ENCODE measurements at places on chromosomes 1 and 21. TPM values are rescaled to one million over a fixed set of nuclear protein-coding genes. Genes with fewer than 3 reads are reported as not detected.
A peak's percentile ranks its signal among the peaks of the same experiment; 100 is the strongest.

Gene CD53
- total RNA-seq = 8.4 TPM

DNA sequence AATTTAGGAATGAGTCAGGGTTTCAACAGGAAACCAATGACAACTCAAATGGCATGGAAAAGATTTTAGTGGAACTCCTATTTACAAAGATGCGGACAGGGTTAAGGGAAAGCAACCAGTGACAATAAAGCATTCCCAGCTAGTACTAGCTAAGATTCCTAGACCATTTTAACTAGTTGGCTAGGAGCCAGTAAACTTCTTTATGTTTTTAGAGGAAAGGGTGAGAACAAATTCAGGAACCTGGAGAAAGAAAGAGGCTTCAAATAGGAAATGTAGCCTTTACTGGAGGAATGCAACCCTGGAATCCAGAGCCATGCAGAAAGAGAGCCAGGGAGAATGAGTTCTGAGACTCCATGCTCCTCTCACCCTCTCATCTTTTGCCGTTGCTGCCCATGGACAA, 416.6 kb downstream of the KCTD3 start:
- DNase-seq = no peak

Gene FBXO2
- total RNA-seq = 3.7 TPM

DNA sequence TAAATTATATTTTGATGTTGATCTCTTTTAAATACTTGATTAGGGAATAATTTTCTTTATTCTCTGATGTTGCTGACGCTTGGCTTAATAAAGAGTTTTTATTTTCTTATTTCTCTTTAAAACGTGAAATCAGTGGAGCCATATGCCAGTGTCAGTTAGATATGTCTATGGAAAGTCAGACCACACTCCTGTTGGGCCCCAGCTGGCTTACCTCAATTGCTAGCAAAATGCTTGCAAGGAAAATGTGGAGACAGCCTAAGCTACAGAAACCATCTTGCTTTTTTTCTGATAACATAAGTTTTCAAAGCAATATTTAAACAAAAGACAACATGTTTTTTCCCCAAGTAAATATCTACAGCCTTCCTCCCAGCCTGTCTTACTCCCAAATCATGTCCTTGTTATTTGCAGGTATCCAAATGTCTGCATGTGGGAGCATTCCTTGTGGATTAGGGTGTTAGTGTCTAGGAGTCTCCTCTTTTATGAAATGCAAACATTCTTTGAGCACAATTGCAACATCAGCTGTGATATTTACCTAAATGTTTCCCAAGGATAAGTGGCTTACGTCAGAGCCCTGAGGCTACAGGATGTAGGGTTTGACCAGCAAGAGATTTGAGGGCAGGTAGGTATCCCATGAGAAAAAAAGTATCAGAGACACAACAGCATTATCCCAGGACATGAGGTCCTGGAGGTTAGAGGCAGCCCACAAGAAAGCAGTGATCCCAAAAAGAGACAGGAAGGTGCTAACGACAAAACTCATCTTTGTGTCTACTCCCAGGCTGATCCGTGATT, 117.2 kb upstream of the KCNJ15 start:
- DNase-seq = no peak

DNA sequence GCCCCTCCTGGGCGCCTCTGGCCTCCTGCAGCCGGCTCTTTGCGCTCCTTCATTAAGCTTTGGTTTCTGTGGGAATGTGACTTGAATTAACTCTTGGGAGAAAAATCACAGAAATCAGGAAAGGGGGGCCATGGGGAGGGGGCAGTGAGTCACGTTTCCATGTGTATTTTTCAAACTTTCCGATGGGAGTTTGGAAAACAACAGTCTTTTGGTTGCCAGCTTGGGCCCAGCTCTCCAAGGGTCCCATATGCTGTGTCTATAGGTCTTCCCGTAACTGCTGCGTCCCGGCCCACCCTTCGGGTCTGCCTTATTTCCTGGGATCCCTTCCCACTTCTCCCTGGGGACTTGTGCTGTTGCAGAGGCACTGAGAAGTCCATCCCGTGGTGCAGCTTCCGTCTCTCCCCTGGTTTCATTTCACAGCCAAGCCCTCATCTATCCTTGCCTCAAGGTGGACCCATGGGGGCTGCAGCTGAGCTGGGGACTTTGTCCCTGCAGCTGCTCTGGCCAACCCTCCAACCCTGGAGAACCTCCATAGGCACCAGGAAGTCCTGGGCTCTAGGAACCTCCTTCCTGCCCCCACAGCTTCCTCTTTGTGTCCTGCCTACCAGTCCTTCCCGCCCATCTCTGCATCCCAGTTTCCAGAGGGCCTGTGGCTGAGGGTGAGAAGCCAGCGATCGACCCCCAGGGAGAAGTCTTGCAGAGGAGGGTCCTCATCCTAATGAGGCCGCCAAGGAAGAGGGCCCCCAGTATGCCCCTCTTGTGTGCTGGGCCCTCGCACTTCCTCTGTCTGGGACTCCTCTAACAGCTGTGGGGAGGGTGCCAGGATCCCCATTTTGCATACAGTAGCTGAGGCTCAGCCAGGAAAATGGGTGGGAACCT, 11.6 kb upstream of the LMNA start:
- DNase-seq = no peak

GRCh38 chr1:102434421-102434820, 437.7 kb upstream of the OLFM3 start:
- DNase-seq = no peak

GRCh38 chr1:174225499-174226204, 66.3 kb downstream of the RABGAP1L start:
- DNase-seq = no peak

DNA sequence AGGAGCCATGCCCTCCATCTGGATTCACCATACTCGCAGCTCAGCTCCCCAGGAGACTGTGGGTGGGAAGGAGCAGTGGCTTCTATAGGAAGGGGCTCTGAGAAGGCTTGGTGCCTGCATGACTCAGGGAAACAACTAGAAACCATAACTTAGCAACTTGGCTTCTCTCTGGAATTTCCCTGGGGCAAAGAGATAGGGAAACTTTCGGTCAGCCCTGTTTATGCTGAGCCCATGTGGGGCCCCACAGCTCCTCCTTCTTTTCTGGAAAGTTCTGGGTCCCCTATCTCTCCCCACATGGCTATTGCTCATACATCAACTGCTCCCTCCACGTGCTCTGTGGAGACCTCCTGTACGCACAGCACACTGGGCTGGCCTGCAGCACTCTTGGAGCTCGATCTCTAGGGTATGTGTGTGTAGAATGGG, 39.3 kb downstream of the PLEKHA6 start:
- DNase-seq = no peak

- DNase-seq = peak; percentile 83
Observed at GRCh38 chr1:17661546-17662157, 93.5 kb upstream of the ACTL8 start.

GRCh38 chr1:34597877-34598514, 156.9 kb upstream of the GJB5 start:
- DNase-seq = peak; percentile 38

- DNase-seq = no peak
Observed at GRCh38 chr1:65434255-65434654, 13.8 kb downstream of the LEPR start.

Gene AMY1B
- not detected for total RNA-seq

Gene SLC19A2
- 16.8 TPM for total RNA-seq

Gene KANK4
- total RNA-seq = 2.9 TPM

GRCh38 chr1:98702976-98703375, 41.5 kb downstream of the SNX7 start:
- no peak for DNase-seq

DNA sequence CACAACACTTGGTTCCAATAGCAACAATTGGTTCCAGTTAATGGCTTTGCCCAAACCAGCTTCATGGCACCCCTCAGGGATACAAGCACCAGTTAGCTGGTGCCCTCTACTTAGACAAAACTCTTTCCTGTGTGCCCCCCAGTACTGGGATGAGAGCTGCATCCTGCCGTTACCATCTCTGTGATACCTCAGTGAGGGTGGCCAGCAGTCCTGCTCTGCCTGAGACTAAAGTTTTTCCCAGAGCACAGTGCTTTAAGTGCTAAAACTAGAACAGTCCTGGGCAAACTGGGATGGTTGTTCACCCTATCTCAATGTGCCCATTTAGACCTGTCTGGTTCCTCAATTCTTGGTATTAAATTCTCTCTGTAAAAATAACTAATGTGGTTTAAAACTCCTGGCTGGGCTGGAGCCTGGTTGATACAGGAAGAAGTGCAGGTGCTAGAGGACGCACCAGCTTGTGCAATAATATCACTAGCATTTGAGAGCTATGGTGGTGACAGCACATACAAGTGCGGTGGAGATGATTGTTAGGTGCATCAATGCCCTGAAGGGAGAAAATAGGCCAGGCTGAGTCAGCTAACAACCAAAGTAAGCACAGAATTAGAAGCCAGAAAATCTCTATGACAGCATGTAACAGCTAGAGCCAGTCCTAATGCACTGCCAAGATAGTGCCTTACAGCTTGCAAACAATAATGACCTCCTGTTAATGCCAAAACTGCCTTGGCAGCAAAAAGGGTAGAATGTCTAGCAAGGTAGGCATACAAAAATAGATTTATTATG, 179.8 kb upstream of the GALNT2 start:
- DNase-seq = peak; percentile 52

GRCh38 chr1:43373066-43373940, 5.5 kb upstream of the ELOVL1 start:
- DNase-seq = peak; percentile 57

Gene AHCTF1
- 36.7 TPM for total RNA-seq

- peak; percentile 78 for DNase-seq
Observed at GRCh38 chr1:59759156-59759925, 55.4 kb upstream of the HOOK1 start.

DNA sequence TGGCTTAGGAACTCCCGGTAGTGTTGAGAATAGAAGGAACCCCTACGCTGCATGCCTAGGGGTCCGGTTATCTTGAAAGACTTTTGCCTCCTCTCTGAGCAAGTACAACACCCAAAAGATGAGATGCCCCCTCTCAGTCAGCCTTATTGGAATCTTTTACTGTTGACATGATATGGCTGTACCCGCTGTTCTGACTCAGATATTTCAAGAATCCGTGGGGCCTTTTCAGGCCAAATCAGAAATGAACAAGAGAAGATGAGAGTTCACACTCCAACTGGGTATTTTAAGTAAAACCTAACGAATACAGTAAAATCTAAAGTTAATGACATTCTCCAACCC, 164.2 kb downstream of the PPIAL4G start:
- no peak for DNase-seq

GRCh38 chr1:62309906-62310305, 9.3 kb downstream of the KANK4 start:
- DNase-seq = no peak

- no peak for DNase-seq
Observed at GRCh38 chr1:55428944-55429931, 214.1 kb upstream of the USP24 start.

DNA sequence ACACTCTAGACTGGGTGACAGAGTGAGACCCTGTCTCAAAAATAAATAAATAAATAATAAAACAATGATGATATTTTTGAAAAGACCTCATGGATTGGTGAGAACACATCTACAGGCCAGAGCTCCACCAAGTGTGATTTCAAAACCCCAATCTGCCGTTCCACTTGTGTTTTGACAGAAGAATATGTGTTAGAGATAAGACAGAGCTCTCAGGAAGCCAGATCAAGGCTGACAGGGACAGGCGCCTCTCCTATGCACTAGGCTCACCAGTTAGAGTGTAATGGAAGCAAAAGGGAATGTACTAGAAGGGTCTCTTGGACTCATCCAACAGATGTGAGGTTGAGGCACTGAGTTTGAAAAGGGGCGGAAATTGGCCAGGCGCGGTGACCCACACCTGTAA, 110.7 kb upstream of the ERRFI1 start:
- DNase-seq = no peak

Gene SLC9C2
- total RNA-seq = 3.3 TPM

Gene ICOSLG
- 0.91 TPM for total RNA-seq

- DNase-seq = no peak
Observed at GRCh38 chr1:28159243-28159642, 17.2 kb downstream of the PTAFR start.

DNA sequence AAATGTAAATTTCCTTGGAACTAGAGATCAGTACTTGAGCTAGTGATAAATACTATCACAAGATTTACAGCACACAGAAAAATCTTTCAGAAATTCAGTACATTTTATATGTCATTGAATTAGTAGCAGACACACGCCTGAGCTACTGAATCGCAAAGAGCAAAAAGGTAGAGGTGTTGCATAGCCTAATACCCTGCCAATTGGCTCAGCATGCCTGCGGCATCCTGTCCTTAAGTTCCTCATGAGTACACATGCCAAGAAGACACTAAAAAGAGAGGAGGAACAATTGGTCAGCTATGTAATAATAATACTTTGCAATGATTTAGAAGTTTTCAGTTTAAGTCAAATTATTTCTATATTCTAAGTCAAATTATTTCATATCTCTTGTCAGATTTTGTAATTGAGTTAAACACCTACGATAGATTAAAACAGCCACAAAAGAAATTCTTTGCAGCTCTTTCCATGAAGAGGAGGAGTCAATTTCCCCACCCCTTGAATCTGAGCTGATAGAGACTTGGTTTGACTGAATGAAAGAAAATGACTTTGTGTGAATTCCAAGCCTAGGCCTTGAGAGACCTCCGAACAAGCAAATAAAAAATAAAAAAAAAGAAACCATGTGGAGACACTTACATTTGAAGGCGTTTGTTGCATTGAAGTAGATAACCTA, 36.2 kb upstream of the PKN2 start:
- DNase-seq = no peak

DNA sequence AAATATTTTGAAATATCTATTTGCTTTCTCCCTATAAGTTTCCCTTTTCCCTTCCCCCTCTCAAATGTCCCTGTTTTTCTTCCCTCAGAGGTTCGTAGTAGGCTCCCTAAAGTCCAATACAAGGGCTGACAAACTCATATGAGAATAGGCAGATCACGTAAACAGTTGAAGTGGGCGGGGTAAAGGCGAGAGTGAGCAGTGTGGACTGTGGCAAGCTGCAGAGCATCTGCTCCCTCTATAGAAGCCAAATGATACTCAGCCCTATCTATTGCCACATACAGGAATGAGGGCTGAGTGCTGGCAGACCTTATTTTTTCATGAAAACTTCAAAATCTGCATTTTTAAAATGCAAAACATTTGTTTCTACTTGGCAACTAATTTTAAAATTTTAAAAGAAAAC, 26.3 kb downstream of the PRDX6 start:
- DNase-seq = peak; percentile 65

Gene BTG2
- total RNA-seq = 17.4 TPM

Gene CADM3
- 100 TPM for total RNA-seq

- no peak for DNase-seq
Observed at GRCh38 chr1:195158091-195158490, 1450.1 kb downstream of the KCNT2 start.
